NCI-H1436 treated with DMSO at 0.1 percent for 48 hours (cell line): ENCODE measurements at places on chromosomes 1 and 21.

DNA sequence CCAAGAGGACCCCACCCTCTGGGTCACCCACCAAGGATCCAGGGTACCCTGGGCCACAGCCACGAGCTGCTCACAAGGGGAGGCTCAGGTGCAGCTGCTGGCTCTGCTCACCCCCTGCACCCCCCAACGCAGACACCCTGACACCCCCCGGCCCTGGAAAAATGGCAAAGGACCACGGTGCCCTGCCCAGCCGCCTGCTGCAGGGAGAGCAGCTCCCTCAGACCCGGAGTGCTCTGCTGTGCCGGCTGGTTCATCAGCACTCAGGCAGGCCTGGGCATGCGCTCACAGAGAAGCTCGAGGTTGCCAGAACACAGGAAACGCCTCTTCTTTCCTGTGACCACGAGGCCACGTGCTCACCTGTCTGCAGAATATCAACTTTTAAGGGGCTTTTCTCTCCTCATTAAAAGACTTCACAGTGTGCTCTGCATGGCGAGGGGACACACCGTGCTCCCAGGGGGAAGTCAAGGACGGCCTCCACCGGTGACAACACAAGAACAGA lies 4.3 kb upstream of the C1QTNF12 start:
- no peak for DNase-seq

DNA sequence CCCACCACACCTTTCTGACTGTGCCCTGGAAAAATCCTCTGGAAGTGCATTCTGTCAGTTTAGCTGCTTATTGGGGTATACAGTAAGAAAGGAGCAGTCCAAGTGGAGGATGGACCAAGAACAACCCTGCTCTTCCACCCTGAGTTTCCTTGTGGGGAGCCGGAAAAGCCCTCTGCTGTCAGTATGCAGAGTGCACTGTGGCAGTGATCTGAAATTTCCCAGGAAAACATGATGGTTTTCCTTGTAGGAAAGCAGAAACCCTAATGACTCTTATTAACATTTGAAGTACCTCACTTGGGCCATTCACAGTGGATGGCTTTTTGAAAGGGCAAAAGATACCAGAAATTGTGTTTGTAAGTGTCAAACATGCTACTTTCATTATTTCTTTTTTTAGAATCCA lies 20.5 kb downstream of the ELAVL4 start:
- no peak for DNase-seq

- DNase-seq: no peak
Measured at GRCh38 chr1:93846206-93846991, 32.6 kb downstream of the DNTTIP2 start.

DNA sequence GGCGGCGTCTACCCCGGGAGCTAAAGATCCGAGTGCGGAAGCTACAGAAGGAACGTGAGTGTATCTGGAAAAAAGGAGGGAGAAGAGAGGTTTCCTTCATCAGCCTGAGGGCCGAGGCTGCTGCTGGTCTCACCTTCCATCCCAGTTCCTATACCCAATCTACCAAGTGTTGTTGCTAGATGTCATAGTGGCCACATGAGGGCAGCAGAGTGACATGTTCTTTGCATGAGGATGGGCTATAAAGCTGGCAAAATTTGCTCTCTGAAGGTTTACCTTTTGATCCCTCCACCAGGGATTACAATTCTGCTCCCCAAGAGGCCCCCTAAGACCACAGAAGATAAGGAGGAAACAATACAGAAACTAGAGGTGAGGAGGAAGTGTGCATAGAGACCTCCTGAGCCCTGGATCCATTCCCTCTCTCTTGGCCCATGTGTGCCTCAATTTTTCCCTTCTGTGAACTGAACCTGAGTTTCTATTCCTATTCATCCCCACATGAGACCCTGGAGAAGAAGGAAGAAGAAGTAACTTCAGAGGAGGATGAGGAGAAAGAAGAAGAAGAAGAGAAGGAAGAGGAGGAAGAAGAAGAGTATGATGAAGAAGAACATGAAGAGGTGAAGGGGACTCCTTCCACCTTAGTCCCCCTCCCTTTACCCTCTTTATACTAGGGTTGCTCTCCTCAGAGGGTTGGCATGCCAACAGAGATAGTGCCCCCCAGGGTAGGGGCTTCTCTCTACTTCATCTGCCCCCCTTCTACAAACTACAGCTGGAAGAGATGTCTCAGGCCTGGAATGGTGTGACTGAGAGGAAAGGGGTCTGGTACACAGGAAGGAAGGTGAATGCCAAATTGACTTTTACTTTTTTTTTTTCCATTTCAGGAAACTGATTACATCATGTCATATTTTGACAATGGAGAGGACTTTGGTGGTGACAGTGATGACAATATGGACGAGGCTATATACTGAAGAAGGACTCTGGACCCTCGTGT lies 13.3 kb downstream of the POLR3GL start:
- DNase-seq: peak; percentile 55

DNA sequence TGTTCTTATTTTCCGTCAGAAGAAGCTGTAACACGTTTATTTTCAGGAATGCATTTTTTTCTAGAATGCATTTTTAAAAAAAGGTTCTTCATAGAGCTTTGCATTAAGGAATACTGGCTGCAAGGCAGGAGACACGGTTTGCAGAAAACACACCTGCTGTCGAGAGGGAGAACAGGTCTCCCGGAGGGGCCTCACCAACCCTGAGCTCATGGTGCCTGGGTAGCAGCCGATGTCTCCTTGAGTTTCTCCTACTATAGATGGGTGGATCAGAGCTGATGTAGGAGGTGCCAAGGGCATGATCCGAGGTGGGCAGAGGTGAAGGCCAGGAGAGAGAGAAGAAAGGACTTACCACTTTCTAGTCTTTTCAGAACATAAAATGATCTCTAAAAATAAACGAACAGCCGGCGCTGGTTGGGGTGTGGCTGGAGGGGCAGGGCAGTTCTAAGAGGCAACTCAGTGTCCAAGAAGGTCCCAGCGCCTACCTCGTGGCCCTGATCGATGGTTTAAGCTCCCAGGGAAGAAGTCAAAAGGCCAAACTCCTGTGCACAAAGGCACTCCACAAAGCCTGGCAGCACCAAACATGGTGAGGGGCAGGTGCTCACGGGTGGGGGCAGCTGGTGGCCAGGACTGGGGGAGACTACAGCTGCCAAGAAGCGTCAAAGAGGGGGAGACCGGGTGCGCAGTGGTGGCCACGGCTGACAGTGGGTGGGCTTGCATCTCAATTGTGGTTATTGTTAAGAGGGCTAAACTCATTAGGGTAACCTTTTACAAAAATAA lies 12.2 kb downstream of the MORN1 start:
- DNase-seq: no peak

DNA sequence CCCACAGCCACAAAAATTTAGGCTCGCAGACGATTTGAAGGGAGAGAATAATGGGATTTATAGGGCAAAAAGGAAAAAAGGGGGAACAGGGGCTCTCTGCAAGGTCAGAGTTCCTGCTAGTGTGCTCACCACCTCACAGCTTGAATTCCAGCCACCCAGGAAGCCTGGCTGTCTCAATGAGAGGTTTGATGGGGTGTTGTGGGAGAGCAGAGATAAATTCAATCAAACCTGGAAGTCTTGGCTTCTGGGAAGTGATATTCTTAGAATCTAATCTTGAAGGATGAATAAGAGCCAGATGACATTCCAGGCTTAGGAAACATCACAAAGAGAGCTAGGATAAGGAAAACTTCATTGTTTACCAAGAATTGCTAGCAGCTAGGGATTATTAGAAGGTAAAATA lies 47.4 kb upstream of the C21orf91 start:
- no peak for DNase-seq

DNA sequence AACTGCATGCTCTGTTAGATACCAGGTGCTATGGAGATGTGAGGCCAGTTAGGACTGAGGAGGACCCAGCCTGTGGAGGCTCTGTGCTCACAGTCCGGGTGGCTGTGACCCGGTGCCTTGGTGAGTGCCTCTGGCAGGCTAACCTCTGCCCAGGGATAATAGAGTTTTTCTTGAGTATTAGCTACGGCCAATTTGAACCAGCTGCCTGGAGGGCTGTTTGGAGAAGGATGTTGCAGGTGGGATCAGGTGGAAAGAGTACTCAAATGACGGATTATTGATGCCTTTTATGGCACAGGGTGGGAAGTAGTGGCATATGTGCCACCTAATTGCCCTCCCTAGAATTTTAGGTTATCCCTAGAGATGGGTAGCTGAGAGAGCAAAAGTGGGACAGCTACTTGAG lies 182.7 kb downstream of the GRIK3 start:
- no peak for DNase-seq

GRCh38 chr1:112061901-112062320 lies 72.4 kb upstream of the KCND3 start:
- DNase-seq: no peak

- DNase-seq: no peak
Measured at GRCh38 chr1:164155347-164155746, 403.6 kb upstream of the PBX1 start.

DNA sequence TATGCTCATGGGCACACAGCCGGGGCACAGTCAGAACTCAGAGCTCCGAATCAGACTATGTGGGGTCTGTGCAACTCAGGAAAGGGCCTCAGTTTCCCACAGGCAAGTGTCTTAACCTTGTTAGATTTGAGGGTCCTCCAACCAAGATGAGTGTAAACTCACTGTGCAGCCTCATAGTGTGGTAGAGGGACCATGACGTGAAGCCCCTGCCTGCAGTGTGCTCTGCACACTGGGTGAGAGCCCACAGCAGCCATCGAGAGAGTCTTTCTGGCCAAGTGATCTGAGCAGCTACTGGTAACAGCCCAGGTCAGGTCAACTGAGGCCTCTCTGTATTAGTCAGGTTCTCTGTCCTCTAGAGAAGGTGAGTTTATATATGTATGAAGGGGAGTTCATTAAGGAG lies 592 bp upstream of the LYPD8 start:
- no peak for DNase-seq

DNA sequence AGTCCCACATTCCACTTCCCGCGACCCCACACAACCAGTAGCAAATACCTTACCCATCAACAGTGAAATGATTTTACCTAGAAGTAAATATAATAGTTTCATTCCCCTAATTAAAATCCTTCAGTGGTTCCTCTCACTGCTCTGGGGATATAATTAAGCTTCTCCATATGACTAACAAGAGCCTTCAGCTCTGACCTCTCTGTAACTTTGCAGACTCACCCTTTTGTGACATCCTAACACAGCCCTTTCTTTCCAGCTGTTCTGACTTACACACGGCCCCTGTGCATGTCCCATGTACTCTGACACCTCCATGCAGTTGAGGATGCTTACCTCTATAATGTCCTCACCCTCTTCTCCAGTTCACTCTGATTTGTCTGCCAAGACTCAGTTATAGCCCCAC lies 137.3 kb upstream of the SPAG17 start:
- no peak for DNase-seq

DNA sequence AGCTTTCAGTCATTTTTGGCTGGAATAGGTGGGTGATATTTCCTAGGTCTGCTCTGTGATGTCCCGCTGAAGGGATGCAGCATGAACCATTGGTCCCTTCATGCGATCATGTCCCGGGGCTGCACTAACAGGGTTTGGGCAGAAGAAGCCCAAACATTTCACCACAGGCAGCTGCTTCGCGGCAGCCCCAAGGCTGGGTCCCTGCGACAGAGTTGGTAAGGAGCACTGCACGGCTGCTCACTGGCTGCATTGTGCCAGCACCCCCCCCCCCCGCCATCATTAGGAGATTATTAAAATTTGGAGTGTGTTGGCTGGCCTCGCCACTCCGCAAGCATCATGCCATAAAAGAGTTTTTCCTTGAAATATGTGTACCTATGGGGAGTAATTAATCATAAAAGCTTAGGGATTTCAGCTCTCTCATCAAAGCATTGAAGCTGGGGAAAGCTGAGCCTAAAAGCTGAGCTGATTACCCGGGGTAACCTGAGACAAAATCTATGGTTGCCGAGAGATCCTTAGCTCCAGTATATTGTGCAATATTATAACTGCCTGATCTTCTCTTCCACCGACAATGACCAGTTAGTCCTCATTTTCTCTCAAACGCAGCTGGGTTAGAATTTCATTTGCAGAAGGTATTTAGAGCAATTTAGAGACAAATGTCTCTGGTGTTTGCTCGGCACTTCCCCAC lies 62.5 kb downstream of the PEX14 start:
- peak; percentile 85 for DNase-seq

DNA sequence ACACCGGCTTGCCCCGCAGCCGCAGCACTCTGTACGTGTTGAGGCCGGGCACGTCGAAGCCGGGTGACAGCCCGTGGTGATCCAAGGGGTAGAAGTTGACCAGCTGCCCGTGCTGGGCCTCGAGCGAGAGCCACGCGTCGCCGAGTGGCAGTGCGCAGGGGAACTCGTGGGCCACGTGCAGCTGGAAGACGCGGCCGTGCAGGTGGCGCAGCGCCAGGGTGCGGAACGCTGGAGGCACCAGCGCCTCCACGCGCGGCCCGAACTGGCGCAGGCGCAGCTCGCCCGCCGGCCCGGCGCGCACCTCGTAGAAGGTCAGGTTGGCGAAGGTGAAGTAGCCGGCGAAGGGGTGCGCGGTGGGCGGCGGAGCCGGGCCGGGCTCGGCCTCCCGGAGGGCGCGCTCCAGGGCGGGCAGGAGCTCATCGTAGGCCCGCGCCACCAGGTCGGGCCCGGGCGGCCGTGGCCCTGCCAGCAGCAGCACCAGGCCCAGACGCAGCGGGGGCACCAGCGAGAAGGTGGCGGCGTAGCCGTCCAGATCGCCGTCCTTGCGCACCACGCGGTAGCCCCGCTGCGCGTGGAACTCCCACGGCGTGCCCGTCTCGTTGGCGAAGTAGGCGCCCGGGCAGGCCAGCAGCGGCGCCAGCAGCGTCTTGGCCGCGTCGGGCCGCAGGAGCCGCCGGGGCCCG lies 19.5 kb downstream of the LACTBL1 start:
- DNase-seq: no peak

GRCh38 chr1:204176049-204176448 lies 9.9 kb upstream of the REN start:
- no peak for DNase-seq

DNA sequence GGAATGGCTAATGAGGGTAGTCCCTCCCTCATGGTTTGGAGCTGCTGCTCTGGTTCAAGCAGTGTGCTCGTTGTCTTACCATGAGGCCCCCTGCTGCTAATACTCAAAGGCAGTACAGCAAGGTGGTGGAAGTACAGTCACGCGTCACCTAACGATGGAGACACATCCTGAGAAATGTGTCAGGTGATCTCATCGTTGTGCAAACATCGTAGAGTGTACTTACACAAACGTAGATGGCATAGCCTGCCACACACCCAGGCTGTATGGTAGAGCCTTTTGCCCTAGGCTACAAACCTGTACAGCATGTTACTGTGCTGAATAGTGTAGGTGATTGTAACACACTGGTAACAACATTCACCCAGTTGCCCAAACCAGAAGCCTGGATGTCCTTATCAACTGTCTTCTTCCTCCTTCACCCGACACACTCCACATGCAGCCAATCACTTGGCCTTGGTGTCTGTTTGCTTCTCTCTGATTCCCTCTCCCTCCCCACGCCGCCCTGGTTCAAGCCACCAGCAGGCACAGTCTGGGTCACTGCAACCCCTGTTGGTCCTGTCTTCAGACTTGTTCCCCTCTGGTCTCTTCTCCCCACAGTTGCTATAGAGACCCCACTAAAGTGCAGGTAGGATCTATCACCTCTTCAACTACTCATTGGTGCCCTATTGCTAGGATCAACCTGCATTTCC lies 6.0 kb upstream of the KCNA2 start:
- no peak for DNase-seq

DNA sequence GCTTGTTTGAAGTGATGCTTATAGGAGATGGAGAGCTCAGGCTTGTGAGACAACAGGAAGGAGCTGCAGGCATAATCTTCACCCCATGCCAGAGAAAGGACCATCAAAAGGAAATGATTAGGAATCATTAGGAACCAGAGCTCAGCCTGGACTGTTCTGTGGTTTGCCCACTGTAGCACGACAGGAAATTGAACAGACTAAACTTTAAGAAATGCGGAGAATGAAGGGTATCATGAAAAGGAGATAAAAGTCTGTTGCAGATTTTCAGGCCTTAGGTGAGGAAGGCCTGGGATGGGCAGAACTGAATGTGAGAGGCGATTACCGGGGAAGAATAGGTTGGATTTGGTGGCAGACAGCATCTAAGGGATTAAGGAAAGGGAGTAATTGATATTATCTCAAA lies 292.0 kb upstream of the PLXNA2 start:
- no peak for DNase-seq
